ENCODE measurements at places on chromosomes 3 and 15.

DNA sequence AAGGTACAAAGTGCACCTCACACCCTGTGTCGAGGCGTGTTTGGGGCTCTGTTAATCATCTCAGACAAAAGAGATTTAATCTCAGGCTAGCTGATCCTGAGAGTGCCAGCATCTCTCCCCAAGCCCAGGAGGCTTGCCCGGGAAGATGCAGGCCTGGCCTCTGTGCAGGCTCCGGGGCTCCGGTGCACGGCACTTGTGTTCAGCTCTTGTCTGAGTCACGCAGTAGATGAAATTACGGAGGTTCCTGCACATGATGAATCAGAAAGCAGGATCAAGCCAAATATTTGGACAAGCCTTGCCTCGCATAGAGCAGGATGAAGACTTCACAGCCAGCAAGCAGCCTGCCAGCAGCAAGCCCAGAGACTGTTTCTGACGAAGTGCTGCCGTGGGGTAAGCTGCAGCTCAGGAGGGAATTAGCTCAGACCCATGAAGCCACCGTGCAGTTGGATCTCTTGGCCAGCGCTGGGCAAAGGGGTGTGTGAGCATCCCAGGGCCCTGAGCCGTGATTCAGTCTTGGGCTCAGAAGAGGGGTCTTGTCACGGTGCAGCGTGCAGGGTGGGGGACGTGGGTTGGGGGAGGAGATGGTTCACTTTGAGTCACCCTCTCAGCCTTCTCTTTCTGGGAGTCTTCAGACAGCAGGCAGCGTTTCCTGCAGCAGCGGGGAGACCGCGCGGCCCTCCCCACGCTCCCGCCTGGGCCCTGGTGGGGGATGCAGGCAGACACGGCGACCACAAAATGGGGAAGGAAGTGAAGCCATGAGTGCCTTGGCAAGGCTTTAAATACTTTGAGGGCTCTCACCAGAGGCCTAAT lies 89.2 kb upstream of the MEF2A start:
- DNase-seq: peak; percentile 86

DNA sequence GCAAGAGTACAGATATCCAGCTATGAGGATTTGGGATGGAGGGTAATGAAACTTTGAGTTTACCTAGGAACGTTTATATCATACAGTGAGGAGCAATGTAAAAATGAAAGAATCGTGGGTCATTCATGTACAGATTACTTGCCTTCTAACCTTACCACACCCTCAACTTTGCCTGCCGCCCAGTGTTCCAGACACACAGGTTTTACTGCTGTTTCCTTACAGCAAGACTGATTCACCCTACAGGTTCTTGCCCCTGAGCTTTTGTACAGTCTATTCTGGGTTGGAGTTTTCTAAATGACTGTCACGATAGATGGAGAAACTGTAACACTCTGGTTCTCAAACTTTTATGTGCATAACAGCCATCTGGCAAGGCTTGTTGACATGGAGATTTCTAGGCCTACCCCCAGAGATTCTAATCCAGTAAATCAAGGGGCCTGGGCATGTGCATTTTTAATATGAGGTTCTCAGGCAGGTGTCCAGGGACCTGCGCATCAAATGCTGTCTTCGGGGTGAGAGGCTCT lies 6.6 kb upstream of the TPRG1 start:
- no peak for DNase-seq

GRCh38 chr3:43286115-43286840 lies at the start of gene SNRK:
Gene SNRK (plus strand): TSS chr3:43286540. CDS start chr3:43303204, 16,664 bp downstream.
- peak; percentile 100 for DNase-seq

DNA sequence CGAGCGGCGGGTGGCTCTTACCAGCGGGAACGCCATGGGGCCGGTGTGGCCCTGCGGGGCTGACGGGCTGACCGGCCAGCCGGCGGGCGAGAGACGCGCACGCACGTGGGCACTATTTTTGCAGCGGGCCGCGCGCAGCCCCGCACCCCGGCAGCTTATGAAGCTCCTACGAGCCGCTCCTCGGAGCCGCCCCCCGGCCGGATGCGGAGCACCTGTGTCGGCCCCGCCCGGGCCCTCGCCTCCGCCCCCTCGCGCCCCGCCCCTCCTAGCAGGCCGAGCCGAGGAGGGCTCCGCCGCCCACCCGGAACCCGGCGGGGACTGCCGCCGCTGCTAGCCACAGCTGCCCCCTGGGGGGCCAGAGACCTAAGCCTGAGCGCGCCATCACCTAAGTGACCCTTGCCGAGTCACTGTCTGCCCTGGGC lies 683 bp upstream of the CPEB1 start:
- DNase-seq: no peak

DNA sequence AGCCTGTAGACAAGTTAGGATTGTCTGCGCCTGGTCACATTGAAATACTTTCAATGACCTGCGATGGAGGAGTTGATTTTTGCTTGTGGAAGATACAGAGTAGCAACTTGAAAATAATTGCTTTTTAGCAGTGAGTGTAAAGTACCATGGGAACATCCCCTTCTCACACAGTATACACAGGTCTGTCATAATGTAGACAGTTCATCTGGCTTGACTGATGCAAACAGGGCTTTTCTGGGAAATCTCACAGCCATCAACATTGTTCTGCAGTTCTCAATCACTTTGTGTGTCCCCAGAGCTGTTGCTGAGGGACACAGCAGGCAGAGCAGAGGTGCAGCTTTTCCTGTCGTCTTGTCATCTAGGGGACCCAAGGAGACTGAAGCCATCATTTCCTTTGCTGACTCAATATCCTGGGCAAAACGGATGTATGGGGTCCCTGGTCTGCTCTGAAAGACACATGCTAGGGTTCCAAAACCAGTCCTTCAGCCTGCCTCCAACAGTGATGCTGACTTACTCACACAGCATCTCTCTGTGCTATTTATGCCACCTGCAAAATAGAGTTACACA lies 5.3 kb upstream of the REC114 start:
- DNase-seq: no peak

GRCh38 chr3:66449411-66449974 lies 51.3 kb downstream of the LRIG1 start:
- no peak for DNase-seq

DNA sequence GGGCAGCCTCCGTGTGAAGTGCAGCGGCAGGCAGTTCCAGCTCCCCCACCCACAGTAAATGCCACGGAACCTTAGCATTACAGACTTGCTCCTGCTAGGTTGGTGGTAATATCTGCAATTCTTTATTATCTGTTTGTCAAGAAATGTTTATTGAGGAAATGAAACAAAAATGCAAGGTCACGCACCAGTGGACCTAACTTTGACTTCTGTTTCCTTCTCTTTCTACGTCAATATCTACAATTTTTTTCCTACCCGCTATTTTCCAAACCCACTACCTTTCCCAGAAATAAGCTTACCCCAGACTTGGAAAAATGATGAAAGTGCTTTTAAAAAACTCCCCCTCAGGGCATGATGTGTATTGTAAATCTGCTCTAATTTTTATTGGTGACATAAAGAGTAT lies 18.9 kb downstream of the ILDR1 start:
- DNase-seq: no peak

GRCh38 chr3:64972793-64973192 lies 285.0 kb upstream of the ADAMTS9 start:
- no peak for DNase-seq

GRCh38 chr3:125207507-125207906 lies 5.0 kb downstream of the SLC12A8 start:
- no peak for DNase-seq

DNA sequence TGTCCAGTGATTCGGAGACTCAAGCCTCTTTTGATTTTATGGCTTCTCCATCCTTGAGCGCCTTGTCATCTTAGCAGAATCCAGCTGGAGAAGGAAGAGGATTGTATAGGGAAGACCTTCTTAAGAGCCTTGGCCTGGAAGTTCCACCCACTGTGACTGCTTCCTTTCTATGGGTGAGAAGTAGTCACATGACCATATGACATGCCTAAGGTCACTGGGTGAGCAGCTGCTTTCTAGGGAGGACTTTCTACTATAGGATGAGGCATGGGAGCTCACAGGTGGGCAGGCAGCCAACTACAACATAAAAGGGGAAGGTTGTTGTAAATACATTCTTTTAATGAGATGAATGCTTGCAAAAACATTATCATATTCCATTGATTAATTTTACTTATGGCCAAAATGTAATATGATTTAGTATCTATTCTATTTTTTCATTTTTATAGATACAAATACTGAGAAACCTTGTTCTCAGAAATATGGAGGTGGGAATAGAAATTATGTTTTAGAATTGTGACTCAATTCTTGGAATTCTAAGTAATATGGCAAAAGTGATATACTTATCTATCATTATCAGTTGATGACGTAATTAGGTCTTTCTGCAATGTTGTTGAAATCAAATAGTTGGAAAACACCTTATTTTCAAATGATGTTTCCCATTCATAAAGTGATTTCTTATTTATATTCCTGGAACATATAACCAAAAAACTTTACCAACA lies 53.6 kb upstream of the MINAR1 start:
- no peak for DNase-seq

DNA sequence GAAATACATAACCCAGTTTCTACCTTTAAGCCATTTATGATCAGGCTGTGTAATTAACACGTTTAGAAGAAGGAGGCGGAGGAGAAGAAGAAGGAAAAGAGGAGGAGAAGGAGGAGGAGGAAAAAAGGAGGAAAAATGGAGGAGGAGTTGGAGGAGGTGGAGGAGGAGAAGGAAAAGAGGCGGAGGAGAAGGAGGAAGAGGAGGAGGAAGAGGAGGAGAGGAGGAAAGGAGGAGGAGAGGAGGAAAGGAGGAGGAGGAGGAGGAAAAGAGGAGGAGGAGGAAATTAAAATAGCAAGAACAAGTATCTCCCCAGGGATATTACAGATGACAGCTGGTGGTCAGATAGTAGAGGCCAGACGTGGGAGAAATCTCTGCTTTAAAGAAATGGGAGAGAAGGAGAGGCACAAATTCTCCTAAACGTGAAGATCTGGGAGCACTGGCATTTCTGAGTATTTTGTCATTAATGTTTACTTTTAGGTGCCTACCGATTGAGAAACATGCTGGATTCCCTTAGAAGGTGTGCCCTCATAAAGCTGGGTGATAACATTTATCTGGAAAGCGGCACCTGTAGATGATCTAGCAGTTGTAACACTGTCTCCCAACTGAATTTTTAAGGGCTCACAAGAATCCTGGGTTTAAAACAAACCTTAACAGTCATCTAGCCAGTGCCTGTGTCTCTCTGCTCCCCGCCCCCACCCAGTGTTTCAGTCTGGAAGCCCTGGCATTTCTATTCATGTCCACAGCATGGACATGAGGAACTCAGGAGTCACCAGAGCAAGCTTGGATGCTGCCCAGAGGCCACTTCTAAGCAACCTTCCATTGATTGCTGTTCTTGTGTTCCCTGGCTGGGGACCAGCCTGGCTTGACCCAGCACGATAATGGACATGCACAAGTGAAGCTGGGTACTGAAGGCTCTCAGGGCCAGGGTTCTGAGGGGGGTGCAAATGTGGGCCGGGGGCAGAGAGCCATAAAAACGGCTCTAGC lies 75.2 kb downstream of the CHRNA7 start:
- no peak for DNase-seq

- no peak for DNase-seq
Measured at GRCh38 chr3:186083746-186084145, 25.1 kb downstream of the ETV5 start.
